GM19239 (cell line): ENCODE measurements at places on chromosomes 2 and 18.

DNA sequence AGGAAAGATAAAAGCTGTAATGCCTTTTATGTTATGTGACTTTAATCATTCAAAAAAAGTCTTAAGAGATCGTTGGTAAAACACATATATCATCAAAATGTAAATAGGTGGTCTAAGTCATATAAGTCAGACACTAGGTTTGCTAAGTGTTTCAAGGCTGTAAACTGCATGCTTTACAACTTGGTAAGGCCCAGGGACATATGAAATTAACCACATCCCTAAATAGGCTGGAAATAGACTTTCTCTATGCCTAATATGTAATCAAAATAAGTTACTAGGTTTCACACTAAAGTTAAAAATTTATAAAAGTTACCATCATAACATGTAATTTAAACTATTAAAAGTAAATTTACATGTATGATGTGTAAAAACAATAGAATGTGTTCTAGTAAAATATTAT is 946.3 kb upstream of the LRATD1 start:
- DNase-seq, result no peak

DNA sequence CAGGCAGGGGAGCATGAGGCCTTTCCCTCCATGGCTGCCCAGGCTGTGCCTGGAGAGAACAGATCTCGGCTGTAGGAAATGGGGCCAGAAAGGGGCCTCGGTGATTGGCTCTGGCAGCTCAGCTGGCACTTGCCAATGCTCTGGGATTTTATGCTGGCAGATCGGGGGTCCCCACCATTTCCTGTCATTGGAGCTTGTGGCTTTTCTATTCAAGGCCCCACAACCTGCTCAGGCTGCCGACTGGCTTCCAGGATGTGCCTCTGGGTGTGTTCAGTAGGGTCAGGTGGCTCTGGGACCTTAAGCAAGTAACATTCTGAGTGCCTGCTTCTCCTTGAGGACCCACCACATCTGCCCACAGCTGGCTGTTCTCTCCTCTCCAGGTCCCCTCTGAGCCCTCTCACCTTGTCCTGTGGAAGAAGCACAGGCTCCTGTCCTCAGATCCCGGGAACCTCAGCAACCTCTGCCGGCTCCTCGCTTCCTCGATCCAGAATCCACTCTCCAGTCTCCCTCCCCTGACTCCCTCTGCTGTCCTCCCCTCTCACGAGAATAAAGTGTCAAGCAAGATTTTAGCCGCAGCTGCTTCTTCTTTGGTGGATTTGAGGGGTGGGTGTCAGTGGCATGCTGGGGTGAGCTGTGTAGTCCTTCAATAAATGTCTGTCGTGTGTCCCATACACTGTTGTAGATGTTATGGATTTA is 4.2 kb downstream of the GNLY start:
- no peak for DNase-seq

DNA sequence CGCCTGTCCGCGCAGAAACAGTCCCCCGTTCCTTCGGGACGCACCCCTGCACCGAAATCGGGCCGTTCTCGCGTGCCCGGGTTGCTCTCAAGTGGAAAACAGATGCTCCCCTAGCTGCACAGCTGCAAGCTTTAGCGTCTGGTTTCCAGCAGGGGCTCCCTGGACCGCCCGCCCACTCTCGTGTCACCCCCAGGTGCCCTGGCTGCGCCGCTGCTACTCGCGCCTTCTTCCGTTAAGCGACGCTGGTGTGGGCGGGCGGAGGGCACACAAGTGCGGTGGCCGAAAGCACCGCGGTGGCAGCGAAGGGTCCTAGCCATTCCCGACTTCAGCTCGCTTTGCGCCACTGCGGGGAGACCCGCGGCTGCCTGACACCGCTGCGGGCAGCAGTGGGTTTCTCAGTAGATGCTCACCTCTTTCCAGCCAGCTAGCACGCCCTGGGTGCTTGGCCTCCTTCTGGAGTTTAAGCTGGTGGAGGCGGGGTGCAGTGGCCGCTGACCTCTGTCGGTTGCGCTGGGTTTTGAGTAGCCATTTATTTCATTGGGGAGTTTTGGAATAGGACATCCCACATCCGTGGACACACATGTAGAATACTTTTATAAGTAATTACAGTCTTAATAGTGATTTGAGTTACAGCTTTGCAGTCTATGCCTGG is 806 bp downstream of the ZNF407 start:
- peak; percentile 25 for DNase-seq

GRCh38 chr2:54671875-54672589 is 51.4 kb upstream of the EML6 start:
- DNase-seq, result no peak

GRCh38 chr2:56473524-56473923 is 289.7 kb downstream of the CCDC85A start:
- DNase-seq, result no peak

GRCh38 chr18:2687390-2688001 is 32.0 kb downstream of the SMCHD1 start:
- peak; percentile 4 for DNase-seq

GRCh38 chr2:143329288-143329687 is 200.1 kb downstream of the ARHGAP15 start:
- no peak for DNase-seq

DNA sequence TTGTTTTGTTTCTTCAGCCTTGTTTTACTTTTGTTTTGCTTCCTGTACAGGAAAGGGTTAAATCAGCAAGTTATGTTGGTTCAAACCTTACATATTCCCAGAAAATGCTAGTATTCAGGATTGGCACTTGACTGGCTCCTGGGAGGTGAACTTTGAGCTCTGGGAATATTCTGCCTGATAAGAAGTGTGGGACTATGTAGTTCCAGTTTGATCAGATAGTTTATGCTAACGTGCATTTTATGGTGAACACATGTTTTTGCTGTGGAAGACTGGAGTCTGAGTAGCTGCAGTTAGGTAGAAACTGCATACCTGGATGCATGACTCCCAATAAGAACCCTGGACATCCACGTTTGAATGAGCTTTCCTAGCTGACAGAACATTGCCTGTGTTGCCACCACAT is 603.1 kb upstream of the HS6ST1 start:
- no peak for DNase-seq

- DNase-seq, result no peak
Observed at GRCh38 chr18:76499637-76500340, 4.7 kb upstream of the ZNF516 start.

DNA sequence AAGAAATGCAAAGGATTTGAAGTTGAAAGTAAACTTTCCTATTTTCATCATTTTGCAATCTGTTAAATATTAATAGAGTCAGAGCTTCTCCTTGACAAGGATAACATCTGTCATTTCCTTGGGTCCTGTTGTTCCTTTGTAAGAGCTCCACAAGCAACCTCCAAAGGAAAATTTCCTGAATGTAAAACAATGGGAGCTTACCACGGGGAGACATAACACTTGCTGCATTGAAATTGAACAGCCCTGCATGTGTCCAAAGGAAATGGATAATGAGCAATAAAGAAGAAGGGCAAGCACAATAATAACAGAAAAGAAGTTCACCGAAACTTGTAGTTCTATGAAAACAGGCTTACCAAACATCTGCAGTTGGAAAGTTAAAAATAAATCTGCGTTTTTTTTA is 42.0 kb upstream of the SCG2 start:
- no peak for DNase-seq

GRCh38 chr2:4628998-4629501 is 925.7 kb downstream of the DCDC2C start:
- DNase-seq, result no peak

DNA sequence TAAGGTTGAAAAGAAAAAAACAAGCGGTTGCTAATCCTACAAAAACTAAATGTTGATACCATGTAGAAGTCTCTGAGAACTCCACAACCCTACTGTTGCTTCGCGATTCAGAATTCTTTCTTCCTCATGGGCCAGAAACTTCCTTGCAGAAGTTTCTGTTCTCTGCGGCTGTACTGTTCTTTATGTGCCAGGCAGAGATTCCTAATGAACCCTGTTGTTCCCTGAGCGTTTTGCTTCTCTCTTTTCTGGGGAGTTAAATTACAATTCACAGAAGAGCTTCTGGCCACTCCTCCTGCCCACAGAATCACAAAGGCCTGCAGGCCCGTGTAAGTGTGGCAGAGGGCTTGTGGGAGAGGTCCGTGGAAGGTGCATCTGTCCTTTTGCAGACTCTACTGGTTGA is 1.8 kb upstream of the THNSL2 start:
- no peak for DNase-seq

DNA sequence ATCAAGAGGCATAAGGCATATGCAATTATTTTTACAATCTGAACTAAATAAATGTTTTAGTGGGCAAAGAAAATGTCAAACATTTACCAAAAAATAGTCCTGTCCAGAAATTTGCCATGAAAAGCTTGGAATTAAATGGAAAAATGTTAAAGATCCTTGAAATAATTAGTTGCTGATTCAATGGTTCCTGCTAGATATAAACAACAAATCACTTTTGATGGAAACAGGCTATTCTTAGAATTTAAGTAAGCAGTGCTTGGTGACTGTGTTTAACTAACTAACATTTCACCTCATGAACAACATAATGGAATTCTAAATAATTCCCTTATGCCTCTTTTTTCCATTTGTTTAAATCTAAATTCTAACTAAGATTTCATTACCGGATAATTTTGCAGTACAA is 3.9 kb downstream of the RND3 start:
- DNase-seq, result no peak

- DNase-seq, result no peak
Observed at GRCh38 chr2:138830547-138830946, 50.4 kb upstream of the NXPH2 start.

GRCh38 chr2:96493072-96493471 is 12.1 kb downstream of the NEURL3 start:
- DNase-seq, result no peak
